Glutamatergic neuron (in vitro differentiated cells): ENCODE measurements at places on chromosomes 13 and 19.

DNA sequence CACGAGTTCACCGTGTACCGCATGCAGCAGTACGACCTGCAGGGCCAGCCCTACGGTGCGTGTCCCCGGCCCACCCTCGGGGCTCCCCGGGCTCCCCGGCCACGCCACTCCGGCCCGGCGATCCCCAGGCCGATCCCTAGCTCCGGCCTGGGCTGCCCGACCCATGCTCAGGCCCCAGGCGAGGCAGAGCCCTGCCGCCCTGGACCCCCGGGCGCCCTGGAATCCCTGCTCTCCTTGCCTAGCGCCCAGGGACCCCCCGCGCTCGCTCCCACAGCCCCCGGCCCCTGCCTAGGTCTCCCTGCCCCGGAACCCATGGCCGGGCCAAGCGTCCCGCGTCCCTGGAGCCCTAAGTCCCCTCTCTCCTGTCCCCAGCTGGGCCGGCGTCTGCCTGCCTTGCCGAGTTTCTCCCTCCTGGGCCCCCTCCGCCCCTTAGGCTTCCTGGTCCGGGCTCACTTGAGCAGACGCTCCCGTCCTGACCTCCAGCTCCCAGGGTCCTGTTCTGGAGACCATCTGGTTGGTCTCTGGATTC is 494 bp downstream of the NCLN start:
- peaks cover 12% of the 10 kb centered on the region for H3K4me1 ChIP-seq
- peak overlapping the region; percentile 85 for H3K4me3 ChIP-seq

DNA sequence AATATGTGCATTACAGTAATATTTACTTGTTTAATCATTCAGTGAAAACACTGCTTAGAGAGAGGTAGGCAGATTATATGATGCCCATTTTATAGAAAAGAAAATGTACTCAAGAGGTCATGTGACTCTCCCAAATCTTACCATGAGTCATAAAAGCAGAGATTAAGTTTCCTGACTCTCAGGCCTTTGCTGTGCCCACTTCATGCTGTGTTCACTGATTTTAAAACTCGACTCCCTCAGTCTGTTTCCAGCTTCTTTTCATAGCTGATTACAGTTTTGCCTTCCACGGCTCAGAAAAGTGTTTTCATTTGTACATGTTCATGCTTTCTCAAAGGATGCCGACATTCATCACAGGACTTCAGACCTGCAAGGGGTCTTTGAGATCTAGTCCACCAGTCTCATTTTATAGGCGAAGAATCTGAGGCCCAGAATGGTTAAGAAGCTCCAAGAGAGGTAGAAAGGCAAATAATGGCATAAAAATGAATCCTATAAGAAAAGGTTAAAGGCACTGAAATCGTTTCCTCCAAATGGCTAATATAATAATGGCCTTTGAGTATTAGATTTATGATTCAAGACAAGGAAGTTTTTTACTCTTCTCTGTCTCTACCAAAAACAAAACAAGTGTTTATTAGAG is 9.0 kb upstream of the IPO5 start:
- H3K4me1 ChIP-seq: no peaks in the 10 kb centered on the region
- H3K27ac ChIP-seq: no peak overlapping the region
- no peaks in the 10 kb centered on the region for H3K36me3 ChIP-seq
- H3K4me3 ChIP-seq: no peak overlapping the region

DNA sequence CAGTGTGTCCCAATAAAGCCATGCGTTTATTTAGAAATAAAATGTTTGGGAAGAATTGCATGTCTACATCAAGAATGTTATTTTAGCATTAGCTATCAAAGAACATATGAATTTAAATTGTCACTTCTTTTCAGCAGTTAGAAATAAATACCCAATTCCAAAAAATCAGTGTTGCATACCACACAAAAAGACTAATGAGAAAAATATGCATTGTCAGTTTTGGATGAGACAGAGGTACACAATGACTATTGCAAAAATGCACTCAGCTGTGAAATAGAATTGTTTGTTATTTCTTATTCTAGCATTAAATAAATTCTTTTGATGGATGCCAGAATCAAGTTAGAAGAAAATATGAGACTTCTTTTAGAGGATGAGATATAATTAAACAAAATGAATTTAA is 833.9 kb downstream of the SLITRK1 start:
- no peak overlapping the region for H3K4me3 ChIP-seq
- H3K27me3 ChIP-seq: no peaks in the 10 kb centered on the region
- H3K4me1 ChIP-seq: no peaks in the 10 kb centered on the region
- no peaks in the 10 kb centered on the region for H3K36me3 ChIP-seq
- DNase-seq: no peak

GRCh38 chr19:2806736-2807378 is 12.8 kb upstream of the ZNF554 start:
- no peak for DNase-seq
- H3K4me3 ChIP-seq: no peak overlapping the region
- no peaks in the 10 kb centered on the region for H3K27me3 ChIP-seq
- H3K4me1 ChIP-seq: no peaks in the 10 kb centered on the region

GRCh38 chr13:46698910-46699460 is 98.0 kb downstream of the ESD start:
- no peaks in the 10 kb centered on the region for H3K4me1 ChIP-seq
- H3K36me3 ChIP-seq: peaks cover 5% of the 10 kb centered on the region
- H3K27ac ChIP-seq: no peak overlapping the region
- no peak overlapping the region for H3K4me3 ChIP-seq

DNA sequence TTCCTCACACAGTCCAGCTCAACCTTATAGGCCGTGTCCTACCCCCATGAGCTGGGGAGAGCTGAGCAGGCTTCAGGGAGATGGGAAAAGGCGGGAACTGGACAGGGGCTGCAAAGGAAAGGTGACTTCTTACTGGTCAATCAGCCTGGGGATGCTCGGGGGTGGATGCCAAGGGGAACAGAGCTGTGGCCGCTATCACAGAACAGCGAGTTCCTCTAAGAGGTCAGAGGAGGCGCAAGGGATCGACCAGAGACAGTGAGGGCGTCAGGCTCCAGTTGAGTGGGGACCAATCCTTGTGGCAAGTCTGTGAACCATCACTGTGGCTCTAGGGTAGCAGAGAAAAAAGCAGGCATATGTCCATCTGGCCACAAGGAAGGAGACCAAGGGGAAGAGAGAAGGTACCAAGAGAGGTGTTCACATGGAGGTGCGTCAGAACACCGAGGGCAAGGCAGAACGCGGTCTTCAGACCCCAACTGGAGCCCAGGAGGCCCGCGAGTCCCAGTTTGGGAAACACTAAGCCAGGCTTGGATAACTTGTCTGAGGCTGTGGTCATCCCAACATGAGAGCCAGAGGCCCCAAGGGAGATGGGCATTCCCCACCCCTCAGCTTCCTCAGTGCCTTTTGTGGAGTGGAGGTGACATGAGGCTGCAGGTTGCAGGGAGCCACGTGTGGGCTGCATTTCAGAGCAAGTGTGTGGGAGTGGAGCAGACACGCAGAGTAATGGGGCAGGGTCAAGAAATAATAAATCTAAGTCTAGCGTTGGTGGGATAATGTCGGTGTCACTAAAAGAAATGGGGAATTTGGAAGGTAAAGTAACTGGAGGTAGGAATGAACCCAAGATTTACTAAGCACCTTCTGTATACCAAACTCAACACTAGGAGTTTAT is 3.9 kb downstream of the F10 start:
- H3K4me3 ChIP-seq: no peak overlapping the region
- DNase-seq: peak; percentile 6
- peaks cover 6% of the 10 kb centered on the region for H3K4me1 ChIP-seq
- peak overlapping the region; percentile 35 for H3K27ac ChIP-seq

- no peaks in the 10 kb centered on the region for H3K36me3 ChIP-seq
- H3K4me1 ChIP-seq: peaks cover 9% of the 10 kb centered on the region
- H3K27ac ChIP-seq: no peak overlapping the region
- peaks cover 6% of the 10 kb centered on the region for H3K27me3 ChIP-seq
These were observed 72.6 kb upstream of the SERP2 start for GRCh38 chr13:44300895-44301638.
